Activated CD4-positive, alpha-beta T cell treated with anti-CD3 and anti-CD28 coated beads, Interleukin-2, amount 50 U/mL, for 4 hours (primary cell): ENCODE measurements at places on chromosomes 4 and X.

DNA sequence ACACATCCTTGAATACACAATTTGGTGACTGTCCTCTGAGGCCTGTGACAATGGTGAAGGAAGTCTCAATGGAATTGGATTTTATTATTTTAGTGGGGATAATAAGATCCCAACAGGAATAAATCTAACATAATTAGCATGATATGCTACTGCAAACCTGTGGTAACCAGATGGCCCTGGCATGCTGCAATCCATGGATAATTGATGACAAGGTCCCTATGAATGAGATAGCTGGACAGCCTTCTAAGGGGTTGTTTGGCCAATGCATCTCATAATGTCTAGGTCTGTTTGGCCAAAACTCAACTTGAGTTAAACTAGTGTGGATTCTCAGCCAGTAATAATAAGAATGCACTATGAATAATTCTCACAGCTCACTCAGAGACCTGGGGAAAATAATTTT, 145.3 kb upstream of the GALNTL6 start:
- DNase-seq = no peak

GRCh38 chrX:37776283-37776986, 3.4 kb upstream of the CYBB start:
- no peak for DNase-seq

GRCh38 chr4:169062897-169063244, 52.8 kb upstream of the CBR4 start:
- no peak for DNase-seq

DNA sequence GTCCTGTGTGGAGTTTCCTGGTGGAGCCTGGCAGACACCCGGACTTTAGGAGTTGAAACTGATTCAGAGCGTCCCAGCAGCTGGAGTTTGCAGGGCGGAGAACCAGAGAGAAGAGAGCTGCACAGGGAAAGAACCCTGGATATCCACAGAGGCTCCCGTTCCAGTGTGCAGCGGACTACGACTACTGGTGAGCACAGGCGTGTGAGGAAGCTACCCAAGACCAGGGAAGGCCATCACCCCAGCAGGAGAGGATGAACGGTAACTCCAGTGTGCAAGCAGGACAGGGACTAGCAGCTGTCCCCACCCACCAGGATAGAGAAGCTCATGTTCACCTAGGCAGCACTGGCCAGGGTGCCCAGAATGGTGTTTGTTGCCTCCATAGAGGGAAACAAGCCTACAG, 2.3 kb downstream of the LAGE3 start:
- DNase-seq = no peak

GRCh38 chr4:118837121-118837507, 1.2 kb upstream of the SEC24D start:
- no peak for DNase-seq

DNA sequence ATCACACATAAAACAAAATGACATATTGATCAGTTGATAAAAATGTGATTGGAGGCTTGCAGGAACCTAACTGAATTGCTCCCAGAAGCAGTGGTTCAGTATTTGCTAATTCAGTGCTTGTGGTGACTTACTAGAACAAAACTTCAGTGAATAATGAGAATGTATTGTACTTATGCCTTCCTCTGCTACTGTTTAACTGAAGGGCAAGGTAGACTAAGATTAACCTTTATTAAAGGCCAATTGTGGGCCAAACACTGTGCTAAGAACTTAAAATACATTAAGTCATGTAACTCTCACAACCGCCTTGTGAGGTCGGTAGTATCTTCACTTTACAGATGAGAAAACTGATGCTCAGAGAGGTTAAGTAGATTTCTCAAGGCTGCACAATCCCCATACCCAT, 14.9 kb downstream of the IGFBP7 start:
- DNase-seq = no peak

GRCh38 chr4:123924536-123924935, 527.9 kb downstream of the SPRY1 start:
- no peak for DNase-seq

DNA sequence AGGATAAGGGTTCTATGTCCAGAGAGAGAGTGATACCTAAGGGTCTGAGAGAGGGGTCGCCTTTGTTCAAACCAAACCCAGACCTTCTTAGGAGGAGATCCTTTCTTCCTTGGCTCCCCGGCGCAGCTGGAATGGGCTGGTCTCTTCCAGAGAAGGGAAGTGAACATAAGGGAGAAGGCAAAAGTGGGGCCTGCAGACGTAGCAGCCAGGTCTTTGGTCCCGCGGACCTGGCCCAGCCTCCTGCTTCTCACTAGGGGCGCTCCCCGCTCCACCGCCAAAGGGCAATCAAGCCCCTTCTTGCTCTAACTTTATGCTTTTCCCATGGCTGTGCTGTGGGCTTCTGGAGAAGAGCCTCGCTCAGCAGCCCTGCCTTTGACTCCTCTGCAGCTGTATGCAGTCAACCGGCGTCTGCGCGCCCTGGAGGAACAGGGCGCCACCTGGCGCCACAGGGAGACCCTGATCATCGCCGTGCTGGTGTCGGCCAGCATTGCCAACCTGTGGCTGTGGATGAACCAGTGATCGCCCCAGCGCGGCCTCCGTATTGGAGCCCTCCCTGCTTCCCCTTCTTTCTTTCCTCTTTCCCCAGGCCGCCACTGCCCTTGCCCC, 6.5 kb downstream of the FATE1 start:
- DNase-seq = no peak

DNA sequence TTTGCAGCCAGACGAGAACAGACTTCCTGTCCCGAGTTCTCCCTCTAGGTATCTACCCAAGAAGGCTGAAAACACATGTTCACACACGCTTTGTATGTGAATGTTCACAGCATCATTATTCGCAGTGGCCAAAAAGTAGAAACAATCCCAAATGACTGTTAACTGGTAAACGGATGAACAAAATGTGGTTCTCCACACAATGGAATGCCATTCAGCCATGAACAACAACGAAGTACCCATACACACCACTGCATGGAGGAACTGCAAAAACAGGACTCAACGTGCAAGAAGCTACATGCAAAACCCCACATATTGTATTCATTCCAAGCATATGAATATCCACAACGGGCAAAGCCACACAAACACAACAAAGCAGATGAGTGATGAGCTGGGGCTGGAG, 45.0 kb downstream of the PDHA1 start:
- no peak for DNase-seq

DNA sequence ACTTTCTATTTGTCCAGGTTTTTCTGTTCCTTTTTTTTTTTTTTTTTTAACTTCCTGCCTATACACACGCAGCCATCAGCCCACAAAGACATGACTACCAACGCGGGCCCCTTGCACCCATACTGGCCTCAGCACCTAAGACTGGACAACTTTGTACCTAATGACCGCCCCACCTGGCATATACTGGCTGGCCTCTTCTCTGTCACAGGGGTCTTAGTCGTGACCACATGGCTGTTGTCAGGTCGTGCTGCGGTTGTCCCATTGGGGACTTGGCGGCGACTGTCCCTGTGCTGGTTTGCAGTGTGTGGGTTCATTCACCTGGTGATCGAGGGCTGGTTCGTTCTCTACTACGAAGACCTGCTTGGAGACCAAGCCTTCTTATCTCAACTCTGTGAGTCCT, 2.1 kb downstream of the EBP start:
- DNase-seq = no peak

DNA sequence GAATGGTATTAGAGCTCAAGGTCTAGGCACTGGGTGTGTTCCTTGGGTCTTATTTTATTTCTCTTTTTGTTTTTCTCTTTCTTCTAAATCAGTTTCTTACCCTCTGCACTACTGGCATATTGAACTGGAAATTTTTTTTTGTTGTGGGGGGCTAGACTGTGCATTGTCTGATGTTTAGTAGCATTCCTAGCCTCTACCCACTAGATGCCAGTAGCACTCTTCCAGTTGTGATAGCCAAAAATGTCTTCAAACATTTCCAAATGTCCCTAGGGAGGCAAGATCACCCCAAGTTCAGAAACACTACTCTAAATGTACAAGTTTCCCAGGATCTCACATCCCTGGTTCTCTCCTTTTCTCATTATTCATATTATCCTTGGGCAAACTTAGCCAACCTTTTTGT, 69.8 kb upstream of the AMOT start:
- DNase-seq = no peak

DNA sequence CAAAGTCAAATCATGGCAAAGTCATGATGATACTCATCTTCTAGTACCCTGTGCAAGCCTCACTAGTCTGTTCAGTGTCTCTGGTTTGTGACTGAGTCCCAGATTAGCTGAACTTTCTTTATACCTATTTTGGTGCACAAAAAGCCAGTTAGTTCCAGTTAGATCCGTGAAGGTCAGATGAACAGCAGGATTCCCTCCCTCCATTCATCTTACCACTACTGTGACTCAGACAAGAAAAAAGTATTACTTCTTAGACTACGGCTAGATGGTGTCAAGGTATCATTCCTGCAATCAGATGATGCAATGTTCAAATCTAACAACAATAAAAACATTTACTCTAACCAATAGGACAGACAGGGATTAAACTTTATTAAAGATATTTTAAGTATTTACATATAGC, 30.4 kb downstream of the ARHGEF6 start:
- no peak for DNase-seq

DNA sequence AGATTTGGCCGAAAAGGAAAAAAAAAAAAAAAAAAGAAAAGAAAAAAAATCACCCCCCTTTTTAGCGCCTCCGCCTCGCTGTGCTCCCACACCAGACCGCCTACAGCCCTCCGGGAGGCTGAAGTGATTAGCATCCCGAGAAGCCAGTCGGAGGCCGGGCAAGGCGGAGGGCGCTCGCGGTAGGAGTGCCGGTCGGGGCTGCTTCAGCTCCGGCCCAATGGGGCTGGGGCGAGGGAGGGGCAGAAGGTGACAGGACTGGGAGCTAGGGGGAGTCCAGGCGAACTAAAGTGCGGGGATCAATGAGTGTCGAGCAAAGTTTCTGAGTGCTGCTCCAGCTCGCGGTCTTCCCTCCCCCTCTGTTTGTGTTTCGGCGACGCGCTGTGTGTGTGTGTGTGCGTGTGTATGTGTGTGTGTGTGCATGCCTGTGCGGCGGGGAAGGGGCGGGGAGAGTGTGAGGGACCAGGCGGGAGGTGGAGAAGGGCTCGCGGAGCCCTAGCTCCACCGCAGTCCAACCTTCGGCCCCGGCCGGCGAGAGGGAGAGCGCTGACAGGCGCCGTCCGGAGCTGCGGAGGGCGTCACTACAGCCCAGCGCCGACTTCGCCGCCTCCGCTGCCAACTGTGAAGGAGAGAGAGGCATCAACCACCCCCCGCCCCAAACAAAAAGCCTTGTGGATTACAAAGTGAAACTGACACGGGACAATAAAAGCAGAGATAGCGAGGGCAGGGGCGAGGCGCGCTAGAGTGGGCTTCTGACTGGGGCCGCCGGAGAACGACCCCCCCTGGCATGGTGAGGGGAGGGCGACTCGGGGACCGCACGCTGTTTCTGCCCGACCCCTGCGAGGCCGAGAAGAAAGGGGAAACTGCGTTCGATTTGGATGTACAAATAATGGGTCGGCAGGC, at the start of gene FAT4:
Gene FAT4, plus strand, starts transcription at position 280 of the 900 bp plus-strand sequence. CDS start 1,457 bp downstream, outside the sequence.
- no peak for DNase-seq

- DNase-seq = no peak
Observed at GRCh38 chr4:6333301-6334202, 63.9 kb downstream of the WFS1 start.

DNA sequence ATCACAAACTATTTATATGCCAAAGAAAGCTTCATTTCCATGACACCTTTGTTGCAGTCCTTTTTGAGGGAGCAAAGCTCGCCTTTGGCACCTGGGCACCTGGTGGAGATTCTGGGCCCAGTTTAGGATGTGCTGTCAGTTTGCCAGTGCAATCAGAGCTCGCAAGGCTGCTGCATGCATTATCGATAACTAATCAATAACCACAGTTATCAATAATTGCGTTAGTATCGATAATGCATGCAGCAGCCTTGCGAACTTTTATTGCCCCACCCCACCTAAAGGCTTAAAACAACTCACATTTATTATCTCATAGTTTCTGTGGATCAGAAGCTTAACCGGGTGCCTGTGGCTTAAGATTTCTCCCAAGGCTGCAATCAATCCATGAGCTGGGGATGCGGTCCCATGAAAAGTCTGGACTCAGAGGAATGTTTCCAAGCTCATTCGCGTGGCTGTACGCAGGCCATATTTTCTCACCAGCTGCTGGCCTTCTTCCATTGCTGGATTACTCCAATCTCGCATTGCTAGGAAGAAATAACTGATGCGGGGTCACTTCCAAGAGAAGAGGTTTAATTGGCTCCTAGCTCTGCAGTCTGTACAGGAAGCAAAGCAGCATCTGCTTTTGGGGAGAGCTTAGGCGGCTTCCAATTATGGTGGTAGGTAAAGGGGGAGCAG, 6.2 kb upstream of the AFAP1 start:
- no peak for DNase-seq

DNA sequence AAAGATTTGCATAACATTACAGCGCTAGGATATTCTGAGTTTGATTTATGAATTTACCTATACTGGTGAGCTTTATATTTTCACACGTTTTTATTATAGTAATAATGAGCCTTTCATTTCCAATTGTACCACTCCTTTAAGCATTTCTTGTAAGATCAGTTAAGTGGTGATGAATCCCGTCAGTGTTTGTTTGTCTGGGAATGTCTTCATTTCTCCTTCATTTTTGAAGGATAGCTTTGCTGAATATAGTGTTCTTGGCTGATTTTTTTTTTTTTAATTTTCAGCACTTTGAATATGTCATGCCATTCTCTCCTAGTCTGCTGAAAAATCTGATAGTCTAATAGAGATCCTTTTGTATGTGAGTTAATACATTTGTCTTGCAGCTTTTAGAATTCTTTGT, 70.1 kb downstream of the IL15 start:
- no peak for DNase-seq
